ENCODE measurements at places on chromosomes 11 and 22.

DNA sequence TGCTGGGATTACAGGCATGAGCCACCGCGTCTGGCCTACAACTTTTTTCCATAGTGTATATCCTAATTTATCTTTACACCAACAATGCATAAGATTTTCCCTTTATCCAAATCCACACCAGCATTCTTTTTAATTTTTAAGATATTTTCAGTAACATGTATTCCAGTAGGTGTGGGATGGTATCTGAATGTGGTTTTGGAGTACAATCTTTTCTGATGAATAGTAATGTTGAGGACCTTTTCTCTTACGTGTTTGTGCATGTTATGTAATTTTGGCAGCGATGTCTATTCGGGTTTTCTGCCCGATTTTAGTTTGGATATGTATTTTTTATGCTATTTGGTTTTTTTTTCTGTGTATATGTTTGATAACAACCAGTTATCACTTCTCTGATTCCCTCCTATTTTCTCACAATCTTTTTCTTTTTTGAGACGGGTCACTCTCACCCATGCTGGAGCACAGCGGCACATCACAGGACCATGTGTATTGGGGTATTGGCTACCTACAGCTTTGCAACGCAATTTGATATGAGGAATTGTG lies 114.6 kb upstream of the GRK3 start:
- no peak for DNase-seq

- no peak for DNase-seq
These were observed 223.4 kb upstream of the PITPNB start for GRCh38 chr22:28142361-28142961.

DNA sequence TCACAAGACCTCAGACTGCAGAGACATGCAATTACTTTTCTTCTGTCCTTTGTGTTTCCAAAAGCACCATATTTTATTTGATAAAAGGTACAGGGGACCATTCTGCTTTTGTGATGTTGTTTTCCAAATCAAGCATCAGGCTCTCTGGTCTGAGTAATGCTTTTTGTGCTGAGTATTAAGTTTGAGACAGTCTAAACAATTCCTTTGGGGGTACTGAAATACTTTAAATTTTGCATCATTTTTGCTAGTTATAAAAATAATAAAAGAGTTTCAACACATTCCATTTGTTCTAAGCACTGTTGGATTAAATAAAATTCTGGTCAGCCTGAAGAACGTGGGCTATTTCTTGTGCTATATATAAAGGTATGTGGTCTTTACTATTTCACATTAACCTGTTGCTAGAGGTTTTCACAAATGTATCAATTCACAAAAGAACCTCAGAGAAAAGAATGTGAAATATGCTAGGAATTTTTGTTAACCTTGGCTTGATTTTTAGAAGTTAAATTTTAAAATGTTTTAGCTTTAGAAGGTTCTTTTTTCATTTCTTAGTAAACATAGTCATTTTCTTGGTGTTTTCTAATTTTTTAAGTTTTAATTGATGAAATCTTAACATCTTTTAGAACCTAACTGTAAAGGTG lies 61.6 kb downstream of the C22orf31 start:
- no peak for DNase-seq

- no peak for DNase-seq
These were observed 91.1 kb upstream of the CLPB start for GRCh38 chr11:72525466-72525865.

- DNase-seq, result no peak
These were observed 69.1 kb downstream of the C11orf87 start for GRCh38 chr11:109490953-109491635.

DNA sequence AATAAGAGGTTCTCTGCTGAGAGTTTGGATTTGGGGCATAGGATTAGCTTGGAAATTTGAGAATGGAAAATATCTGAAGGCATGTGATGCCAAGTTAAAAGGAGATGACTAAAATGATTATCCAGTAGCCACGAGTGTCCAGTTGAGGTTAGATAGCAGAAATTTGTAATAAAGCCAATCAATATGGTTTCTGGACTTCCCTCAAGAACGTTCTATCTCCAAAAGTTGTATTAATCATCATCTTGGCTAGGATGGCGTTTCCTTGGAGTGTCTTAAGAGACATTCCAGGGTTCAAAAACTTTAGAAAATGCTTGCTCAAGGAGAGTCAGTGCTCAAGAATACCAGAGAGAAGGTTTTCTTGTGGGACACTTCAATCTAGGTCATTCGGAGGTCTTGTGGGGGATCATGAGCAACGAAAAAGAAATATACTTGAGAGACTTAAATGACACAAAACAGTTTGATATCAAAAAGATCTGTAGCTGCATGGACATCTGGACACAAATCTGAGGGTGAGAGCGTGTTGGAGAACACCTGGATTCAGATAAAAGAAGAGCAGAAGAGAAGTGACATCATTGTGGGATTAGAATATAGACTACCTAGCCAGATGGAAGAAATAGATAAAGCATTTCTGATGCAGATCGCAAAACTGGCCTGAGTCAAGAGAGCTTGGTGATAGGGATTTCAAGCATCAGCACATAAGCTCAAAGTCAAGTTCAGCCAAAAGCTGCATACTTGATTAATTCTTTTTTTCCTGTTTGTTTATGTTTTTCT lies 97.7 kb downstream of the ARFGAP2 start:
- no peak for DNase-seq

DNA sequence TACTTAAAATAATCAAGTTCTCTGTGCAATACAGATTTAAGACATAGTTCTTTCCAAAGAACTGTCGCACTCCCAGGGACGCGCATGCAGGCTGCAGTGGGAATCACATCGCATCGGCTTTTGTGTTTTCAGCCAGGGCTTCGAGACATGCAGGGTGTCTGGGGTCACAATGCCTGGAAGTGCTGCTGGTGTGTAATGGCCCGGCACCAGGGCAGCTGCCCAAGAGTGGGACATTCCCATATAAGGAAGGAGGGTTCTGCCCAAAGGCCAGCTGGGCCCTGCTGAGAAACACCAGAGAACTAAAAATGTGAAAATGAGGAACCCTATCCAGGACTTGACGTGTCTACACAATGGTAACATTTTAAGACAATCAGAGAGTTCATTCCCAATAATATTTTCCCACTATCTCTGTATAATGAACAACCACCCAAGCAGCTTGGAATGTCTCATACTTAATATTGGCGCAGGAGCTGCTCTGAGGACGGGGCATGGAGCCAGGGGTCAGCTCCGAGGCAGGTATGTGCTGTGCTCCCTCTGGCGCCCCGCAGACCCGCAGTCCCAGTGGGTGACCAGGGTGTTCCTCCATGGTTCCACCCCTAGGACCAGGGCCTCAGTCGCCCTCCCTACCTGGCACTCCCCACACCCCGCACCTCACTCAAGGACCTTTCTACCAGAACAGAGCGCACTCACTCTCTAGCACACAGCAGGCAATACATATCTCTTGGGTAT lies 11.3 kb downstream of the MCAT start:
- DNase-seq, result no peak

DNA sequence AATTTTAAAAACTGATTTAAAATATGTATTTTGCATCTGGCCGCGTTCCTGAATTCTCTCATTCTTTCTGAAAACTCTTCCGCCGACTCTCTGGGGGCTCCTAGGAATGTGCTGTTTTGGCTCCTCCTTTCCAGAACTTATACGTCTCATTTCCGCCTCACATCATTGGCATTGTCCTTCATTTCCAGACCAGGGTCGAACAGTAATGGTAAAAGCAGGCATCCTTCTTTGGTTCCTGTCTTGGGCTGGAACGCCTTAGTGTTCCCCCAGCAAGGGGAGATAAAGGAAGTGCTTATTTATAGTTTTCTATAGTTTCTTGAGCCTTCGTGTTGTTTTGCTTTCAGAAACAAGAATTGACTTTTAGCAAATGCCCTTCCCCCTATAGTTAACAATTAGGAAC lies 10.9 kb upstream of the TNNT3 start:
- DNase-seq, result no peak

DNA sequence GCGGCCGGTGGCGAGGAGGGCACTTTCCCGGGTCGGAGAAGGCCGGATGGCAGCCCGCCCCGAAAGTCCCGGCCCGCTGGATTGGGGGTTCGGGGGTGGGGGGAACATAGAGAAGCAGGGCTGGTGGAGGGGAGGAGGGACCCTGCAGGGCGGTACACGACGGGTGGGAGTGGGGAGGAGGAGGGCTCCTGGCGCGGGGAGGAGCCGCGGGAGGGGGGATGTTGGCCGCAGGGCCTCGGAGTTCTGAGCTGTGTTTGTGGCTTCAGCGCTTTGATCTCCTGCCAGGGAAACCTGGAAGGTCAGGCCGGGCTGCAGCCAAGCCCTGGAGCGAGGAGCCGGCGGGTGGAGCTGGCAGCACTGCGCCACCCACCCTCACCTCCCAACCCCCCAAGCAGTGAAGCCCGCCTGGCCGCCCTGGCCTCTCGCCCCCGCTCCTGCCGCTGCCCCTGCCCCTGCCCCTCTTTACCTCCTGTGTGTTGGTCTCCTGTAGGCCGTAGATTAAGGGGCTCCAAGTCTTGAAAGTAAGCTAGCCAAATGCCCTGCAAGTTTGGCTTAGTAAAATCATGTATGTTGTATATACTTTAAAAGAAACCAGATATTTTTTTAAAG lies 30.9 kb downstream of the C22orf31 start:
- DNase-seq, result no peak

GRCh38 chr22:42925598-42925997 lies 68.5 kb upstream of the ARFGAP3 start:
- no peak for DNase-seq

GRCh38 chr11:122721201-122721963 lies 65.9 kb downstream of the UBASH3B start:
- DNase-seq, result no peak

- no peak for DNase-seq
These were observed 31.2 kb downstream of the IL18 start for GRCh38 chr11:112132737-112133136.

- DNase-seq, result no peak
These were observed 417.0 kb upstream of the DDI1 start for GRCh38 chr11:103619480-103619879.

GRCh38 chr11:1863352-1864216 lies 10.7 kb downstream of the LSP1 start:
- no peak for DNase-seq

DNA sequence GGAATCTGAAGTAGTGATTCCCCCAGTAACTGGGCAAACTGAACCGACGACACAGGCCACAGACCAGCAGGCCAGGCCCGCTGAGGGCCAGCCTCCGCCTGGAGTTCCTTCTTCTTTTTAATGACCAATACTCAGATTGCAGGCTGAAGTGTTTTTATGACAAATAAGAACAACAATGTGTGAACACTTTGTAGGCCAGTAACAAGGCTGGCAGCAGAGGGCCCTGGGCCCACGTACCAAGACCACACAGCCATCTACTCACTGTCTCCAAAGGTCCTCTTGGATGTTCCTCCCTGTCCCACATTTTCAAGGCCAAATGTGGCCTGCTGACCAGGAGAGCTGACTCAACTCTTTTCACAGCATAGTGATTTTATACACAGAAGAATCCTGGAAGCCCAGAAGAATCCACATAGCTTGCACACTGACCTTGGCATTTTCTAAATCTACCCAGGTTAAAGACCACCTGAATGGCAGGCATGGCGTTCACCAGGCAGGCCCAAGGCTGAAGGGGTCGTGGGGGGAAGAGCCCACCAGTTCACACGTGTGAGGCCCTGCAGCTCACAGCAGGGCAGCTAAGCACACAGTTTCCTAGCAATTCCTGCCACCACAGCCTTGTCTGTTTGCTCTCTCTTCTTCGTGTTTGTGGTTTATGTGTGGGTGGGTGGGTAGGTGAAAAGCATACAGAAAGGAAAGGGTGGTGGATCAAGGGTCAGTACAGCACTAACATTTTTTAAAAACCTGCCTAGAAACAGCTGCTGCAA lies 13.3 kb downstream of the SMCO4 start:
- DNase-seq, result no peak

DNA sequence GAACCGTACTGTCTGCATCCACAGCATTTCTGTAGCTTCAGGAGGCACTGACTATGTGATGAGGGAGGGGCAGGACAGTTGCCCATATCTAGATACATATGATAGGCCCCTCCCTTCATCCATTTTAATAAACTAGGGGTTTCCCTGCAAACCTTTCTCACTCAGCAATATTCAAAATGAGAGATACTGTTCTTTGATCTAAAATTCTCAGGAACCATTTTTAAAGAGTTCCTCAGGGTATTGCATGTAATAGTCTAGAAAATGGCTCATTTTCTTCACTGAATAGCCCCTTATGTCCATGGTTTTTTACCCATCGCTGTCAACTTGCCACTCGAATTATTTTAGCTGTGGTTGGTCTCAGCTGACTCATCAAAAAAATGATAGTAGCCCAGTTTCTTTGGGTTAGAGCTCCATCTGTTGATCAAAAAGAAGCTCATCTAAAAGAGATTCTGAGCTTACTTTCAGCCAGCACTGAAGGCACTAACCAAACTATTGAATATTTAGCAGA lies 37.0 kb upstream of the DNAJB7 start:
- DNase-seq, result no peak

Data from stimulated activated CD8-positive, alpha-beta memory T cell treated with anti-CD3 and anti-CD28 coated beads, Interleukin-7, amount 100 ng/mL, for 4 hours (primary cell).